NCI-H2081 treated with DMSO at 0.1 percent for 48 hours (cell line): ENCODE measurements at places on chromosomes 7 and 10.

DNA sequence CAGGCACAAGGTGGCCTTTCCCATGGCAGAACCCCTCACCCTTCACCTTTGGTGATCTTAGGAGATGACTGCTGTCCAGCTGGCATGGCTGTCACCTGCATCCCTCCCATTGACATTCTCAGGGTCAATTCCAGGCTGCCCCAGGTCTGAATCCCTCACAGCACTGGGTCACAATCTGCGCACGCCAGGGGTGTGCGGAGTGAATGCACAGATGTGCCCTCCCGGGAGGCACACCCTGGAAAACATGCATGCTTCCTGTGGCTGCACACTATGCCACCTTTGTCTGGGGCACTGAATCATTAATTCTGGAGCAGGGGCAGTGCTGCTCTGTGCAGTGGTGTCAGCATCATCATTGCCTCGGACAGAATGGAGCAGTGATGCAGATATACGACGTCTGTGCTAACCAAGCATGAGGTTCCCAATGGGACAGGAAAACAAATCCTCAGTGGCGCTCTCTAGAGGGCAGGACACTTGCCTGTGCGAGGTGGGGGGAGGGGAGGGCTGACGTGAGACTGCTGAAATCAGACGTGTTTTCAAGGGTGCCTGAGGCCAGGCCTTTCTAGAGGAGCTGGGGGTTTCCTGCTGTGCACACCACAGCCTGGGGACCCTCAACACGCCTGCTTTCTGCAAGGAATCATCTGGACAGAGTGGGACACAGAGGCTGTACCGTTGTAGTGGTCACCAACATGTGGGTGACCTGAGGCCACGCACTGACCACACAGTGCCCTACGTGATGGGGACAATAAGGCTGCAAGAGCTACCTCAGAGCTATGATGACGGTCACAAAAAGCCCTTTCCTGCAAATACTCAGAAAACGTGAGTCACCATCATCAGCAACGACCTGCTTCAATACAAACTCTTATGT is 77.9 kb downstream of the HIPK2 start:
- DNase-seq: no peak

- no peak for DNase-seq
Observed at GRCh38 chr7:126210707-126211106, 1042.0 kb downstream of the GRM8 start.

DNA sequence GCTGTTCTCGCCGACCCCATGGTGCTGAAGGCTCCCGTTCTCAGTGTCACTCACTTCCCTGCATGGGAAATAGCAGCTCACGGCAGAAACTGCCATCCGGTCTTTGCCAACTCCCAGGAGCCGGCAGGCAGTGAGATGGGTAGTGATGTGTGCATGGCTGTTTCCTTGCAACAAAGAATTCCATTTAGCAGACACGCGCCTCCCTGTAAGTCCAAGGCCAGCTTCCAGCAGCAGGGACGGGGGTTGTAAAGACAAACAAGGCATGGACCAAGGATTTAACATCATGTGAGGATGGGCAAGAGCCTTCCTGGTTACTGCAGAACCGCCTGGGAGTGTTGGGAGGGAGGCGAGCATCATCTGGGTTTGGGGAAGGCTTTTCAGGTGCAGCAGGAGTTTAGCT is 273.1 kb downstream of the GLRX3 start:
- no peak for DNase-seq

DNA sequence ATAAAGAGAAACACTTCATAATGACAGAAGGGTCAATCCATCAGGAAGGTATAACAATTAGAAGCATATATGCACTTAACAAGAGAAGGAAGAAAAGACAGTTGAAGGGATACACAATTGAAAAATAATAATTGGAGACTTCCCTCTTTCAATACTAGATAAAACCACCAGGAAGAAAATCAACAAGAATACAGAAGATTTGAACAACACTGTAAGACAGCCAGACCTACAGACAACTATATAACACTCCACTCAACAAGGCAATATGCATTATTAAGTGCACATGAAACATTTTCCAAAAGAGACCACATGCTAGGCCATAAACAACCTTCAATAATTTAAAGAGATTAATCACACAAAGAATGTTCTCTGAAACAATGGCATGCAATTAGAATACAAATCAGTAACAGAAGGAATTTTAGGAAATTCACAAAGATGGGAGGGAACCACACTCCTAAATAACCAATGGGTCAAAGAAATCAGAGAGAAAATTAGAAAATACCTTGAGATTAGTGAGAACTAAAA is 35.1 kb downstream of the ZNF438 start:
- DNase-seq: no peak
